Uterus (tissue), 4 donors: ENCODE measurements at places on chromosomes 16 and 17. TPM values are rescaled to one million over a fixed set of nuclear protein-coding genes. Genes with fewer than 3 reads are reported as not detected.

The ARL5C gene
- not detected for total RNA-seq

DNA sequence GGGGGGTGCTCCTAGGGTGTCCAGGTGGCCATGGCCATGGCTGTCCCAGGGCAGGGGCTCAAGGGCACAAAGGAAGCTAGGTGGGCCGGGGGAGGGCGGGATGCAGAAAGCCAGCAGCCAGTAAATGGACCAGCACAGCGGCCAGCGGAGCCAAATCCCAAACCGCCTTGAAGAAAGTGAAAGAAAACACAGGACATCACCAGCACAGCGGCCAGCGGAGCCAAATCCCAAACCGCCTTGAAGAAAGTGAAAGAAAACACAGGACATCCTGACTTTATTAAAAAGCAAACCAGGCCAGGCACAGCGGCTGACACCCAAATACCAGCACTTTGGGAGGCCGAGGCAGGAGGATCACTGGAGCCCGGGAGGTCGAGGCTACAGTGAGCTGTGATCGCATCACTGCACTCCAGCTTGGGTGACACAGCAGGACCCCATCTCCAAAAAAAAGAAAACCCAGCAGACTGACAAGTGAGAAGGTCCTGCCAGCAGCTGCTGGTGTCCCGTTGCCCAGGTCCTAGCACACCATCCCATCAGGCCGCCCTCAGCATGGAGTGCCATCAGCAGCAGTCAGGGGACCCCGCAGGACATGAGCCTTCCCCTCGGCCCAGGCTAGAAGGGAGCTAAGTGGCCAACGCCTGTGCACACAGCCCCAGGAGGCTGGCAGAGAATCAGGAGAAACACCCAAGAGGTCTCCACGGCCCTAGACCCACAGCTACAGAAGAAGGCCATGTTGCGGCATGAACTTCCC, 17.0 kb downstream of the SLC38A10 start:
- peak; percentile 82 for DNase-seq
- H3K4me3 ChIP-seq = peak overlapping the region; percentile 9
- no peaks in the 10 kb centered on the region for H3K36me3 ChIP-seq
- no peaks in the 10 kb centered on the region for H3K4me1 ChIP-seq

GRCh38 chr17:74085434-74085833, 118.0 kb upstream of the RPL38 start:
- no peak for DNase-seq
- H3K27me3 ChIP-seq = no peaks in the 10 kb centered on the region
- no peaks in the 10 kb centered on the region for H3K4me1 ChIP-seq
- no peaks in the 10 kb centered on the region for H3K36me3 ChIP-seq
- H3K4me3 ChIP-seq = no peak overlapping the region
- no peak overlapping the region for H3K27ac ChIP-seq

- H3K27ac ChIP-seq = no peak overlapping the region
- H3K4me1 ChIP-seq = no peaks in the 10 kb centered on the region
- no peak overlapping the region for H3K4me3 ChIP-seq
- H3K27me3 ChIP-seq = no peaks in the 10 kb centered on the region
These were observed 822 bp upstream of the ZSCAN10 start for GRCh38 chr16:3099732-3100499.

DNA sequence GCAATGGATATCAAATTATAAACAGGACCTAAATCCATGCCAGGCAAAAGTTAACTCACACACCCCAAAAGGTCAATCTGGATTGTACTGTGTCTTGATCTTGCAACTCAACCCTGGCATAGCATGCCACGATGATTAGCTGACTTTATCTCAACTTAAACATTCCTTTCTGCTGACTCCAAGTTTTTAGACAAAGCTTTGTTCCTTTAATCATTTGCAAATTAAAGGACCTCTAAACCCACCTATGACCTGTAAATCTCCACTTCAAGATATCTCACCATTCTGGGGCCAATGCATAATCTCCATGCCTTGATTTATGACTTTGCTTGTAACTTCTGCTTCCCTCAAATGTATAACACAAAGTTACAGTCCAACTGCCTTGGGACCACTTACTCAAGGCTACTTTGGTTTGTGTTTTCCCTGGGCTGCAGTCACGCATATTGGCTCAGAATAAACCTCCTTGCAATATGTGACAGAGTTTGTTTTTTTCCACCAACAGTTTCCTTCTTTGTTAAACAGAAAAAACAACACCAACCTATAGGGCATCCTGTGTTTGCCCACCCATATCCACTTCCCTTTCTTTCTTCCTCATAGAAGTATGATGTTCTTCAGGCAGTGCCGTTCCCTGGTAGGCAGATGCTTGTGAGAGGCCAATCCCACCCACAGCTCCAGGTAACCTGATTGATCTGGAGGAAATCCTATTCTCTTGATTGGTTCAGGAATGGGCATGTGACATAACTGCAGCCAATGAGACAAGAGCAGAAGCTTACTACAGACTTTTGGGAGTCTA, 390.6 kb upstream of the ERCC4 start:
- no peaks in the 10 kb centered on the region for H3K36me3 ChIP-seq
- no peak overlapping the region for H3K27ac ChIP-seq
- H3K4me1 ChIP-seq = no peaks in the 10 kb centered on the region
- H3K27me3 ChIP-seq = no peaks in the 10 kb centered on the region
- DNase-seq = no peak
- H3K4me3 ChIP-seq = no peak overlapping the region

The LGALS9B gene
- not detected for total RNA-seq
